ENCODE measurements at places on chromosomes 16 and 17.
A peak's percentile ranks its signal among the peaks of the same experiment; 100 is the strongest.

DNA sequence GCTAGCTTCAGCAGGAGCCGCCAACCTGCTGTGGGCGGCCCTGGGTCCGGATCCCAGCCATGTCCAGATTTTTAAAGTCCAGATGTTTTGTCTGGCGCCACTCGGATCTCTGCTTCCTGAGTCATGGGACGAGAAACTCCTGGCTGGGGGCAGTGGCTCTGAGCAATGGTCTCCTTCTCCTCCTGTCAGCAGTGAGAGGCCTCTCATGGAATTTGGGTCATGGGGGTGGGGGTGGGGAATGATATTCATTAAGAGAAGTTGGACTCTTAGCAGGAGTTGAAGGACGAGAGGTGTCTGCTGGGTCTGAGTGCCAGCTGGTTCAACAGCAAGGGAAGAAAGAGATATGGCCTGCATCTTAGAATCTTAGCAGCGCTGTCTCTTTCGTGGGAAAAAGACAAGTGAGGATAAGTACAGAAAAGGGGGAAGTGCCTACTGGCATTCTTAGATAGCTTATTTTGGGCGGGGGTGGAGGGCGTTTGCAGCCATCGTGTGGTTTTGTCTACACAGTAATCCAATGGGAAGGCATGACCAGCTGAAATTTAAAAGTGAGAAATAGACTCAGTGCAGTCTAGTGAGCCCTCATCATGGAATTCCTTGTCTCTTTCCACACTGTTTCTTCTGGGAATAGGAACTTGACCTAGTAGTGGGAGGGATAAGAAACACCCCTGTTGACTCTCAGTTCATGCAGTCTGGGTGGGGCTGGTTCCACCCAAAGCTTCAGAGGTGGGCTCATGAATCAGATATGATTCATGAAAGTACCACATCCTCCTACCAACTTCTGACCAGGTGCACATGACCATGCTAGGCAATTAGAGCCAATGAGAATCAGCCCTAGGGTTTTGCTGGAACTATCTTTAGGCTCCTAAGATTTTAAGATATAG, 80.5 kb downstream of the MYH13 start:
- no peak for DNase-seq

DNA sequence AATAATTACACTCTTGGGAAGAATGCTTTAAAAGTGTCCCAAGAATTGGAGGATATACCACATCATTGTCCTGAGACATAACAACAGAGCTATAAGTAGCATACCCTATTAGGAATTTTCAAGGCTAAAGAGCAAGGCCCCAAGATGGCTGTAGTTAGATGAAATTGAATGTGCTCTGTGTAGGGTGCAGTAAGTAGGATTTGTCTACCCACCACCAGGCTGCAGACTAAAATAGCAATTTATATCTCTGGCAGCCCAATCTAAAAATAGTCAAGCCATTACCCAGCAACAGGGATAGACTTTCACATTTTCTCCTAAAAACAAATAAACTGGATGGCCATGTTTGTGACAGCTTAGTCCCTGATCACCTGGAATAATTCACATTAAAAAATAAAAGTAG, 5.6 kb downstream of the MMD start:
- DNase-seq = no peak

DNA sequence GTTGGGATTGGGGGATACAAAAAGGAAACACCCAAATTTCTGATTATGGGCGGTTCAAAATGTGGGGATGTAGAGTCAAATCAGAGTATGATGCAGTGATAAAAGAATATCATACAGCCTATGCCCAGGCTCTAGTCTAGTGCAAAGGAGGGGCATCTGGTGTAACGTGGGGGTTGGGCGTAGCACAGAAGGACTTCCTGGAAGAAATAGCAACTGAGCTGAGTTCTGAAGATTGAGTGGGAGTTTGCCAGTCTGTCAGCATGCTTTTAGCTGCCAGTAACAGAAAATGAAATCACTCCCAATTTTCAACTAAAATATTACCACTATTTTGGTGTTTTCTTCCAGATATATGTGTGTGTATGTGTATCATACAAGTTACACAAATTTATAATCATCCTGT, 196.9 kb downstream of the SPECC1 start:
- DNase-seq = peak; percentile 2

DNA sequence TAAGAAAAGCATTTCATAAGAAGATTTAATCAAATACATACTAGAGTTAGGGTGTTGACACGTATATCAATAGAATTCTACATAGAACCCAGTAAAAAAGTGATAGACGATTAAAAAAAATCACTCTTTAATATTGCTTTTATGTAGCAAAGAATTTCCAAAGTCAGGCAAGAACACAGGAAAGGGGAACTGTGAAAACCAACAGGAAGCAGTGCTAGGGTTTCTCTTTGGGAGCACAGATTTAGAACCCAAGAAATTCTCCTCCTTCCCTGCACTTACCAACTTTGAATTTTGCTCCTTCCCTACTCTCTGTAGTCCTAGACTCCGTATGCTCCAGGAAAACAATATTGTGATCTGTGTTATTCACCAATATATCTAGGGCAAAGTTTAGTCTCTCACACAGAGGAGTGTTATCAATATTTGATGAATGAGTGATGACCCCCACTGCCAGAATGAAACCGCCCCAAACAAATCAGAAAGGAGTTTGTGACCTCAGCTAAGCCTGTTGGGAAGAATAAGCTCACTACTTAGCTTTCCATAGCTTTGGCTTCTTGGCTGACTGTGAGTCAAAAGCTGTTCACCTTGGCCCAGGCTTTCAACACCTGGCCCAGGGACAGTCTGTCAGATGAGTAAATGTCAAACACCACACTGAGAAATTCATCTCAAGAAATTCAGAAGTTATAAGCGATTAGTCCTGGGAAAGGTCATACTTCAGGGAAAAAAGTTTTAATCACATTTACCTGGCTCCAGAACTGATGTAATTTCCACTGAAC, 8.6 kb downstream of the RFWD3 start:
- no peak for DNase-seq

DNA sequence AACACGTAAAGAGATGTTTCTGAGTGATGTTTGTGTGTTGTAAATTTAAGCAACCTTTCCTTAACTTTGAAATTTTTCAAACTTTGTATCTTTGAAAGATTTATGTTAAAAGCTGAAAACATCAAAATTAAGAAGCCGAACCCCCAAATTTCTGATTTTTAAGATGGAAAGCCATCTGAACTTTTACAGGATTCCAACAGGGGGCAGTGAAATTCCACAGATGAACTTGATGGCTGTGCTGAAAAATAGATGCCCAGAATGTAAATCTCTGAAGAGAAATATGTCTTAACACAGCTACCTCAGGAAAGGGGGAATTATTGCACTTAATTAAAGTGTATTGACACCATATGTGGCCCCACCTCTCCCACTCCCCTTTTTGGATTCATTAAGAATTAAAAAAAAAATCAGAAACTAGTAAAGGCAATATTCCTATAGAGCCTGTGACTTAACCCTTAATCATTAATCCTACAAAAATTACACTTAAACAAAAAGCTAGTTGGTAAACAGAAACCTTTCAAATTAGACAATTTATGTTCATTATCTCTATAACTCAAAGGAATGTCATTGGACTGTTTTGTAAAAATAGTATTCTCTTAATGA, 597.9 kb downstream of the KCNJ2 start:
- no peak for DNase-seq

DNA sequence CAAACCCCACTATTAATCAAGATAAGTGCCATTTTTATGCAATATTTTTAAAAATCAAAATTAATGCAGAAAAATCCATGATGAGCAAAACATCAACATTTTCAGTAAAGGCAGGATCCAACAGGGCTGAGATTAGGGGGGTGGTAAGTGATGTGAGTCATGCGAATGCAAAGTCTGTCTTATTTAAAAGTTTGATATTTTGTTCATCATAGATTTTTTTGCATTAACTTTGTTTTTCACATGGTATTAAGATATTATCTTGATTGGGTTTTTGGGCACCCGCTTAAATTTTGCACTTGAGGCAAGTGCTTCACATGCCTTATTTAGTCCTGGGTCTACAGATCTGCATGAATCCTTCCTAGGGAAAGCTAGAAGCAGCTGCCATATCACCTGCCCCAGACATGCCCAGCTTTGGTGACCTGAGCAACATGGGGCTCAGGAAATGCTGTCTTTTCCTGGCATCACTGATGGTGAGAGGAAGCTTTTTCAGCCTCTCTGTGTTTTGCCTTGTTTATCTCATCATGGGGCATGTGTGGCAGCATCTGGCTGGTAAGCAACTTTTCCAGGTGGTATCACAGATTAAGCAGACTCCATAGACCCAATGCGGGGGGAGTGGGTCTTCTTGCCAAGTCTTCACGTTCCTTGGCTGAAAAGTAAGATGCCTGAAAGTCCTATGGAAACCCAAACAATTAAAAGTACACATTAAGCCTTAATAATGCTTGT, 57.6 kb upstream of the NFAT5 start:
- DNase-seq = no peak

DNA sequence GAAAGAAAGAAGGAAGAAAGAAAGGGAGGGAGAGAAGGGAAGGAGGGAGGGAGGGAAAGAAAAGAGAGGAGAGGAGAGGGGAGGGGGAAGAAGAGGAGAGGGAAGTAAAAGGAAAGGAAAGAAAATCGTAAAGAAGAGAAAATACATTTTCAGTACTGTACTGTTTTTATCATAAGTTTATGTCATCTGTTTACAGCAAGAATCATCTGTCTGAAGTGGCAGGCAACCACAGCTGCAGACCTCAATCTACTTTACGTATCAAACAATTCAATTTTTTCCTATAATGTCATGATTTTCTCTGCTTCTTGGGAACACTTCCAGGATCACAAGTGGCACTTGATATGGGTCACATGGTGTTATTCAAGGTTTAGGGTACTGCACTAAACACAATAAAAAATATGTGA, 58.3 kb downstream of the USP32 start:
- DNase-seq = no peak

- no peak for DNase-seq
These were observed 339.7 kb downstream of the CA10 start for GRCh38 chr17:51818777-51819176.

DNA sequence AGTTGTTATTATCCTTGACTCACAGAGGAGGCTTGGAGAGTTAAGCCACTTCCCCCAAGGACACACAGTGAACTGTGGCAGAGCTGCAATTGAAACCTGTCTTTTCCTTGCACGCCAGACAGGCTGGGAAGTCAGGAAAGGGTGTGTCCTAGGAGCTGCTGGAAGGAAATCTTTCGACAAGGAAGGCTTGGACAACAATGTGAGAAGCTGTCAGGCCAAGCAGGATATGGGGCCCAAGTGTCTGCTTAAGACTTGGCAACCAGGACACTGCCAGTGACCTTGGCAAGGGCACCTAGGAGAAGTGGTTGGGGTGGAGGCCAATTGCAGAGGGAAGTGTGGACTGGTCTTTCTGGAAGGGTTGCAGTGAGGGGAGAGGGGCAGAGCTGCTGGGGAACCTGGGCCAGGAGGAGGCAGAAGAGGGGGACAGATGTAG, 2.1 kb upstream of the CAMKK1 start:
- DNase-seq = no peak

DNA sequence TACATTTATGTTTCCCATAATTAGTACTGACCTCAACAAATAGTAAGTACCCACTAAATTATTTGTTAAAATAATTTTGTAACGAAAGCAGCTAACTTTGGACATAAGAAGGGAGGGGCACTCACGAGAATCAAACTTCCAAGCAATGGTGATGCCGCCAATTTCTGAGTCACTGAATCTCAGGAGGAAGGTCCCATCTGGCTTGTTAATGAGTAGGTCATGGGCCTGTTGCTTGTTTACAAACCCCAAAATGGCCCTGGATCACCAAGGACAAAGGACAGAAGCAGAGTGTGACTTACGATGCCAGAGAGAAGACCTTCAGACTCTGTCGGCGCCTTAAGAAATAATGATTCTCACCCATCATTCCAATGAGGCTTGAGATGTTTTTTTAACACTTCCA, 15.8 kb upstream of the GHDC start:
- no peak for DNase-seq

- peak; percentile 37 for DNase-seq
These were observed 15.3 kb downstream of the LCMT1 start for GRCh38 chr16:25126820-25127232.

DNA sequence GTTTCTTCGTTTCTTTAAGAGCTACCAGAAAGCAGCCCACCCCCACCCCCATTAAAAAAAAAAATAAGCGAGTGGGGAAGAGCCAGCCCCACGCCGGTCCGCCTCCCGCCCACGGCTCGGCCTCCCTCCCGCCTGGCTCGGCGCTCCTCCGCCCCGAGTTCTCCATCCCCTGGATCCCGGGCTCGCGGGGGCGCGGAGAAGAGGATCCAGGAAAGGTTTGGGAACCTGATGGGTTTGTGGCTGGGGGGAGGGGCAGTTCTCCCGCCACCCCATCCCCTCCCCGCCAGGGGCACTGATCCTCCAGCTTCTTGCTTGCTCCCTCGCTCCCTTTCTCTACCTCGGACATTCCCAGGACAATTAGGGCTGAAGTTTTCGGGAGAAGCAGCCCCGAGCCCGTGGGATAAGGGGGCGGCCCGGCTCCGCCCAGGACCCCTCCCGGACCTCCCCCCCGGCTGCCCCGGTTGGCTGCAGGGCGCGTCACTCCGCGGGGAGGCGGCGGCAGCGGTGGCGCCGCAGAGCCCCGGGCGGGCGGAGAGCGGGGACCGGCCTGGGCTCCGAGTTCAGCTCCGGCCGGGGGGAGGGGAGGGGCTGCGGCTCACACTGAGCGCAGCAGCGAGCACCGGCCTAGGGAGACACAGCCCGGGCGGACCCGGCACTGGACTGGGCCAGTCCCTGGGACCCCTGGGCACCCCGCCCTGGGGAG, 1.0 kb upstream of the SALL1 start:
- no peak for DNase-seq

GRCh38 chr16:62068747-62069146, 32.5 kb upstream of the CDH8 start:
- DNase-seq = no peak

DNA sequence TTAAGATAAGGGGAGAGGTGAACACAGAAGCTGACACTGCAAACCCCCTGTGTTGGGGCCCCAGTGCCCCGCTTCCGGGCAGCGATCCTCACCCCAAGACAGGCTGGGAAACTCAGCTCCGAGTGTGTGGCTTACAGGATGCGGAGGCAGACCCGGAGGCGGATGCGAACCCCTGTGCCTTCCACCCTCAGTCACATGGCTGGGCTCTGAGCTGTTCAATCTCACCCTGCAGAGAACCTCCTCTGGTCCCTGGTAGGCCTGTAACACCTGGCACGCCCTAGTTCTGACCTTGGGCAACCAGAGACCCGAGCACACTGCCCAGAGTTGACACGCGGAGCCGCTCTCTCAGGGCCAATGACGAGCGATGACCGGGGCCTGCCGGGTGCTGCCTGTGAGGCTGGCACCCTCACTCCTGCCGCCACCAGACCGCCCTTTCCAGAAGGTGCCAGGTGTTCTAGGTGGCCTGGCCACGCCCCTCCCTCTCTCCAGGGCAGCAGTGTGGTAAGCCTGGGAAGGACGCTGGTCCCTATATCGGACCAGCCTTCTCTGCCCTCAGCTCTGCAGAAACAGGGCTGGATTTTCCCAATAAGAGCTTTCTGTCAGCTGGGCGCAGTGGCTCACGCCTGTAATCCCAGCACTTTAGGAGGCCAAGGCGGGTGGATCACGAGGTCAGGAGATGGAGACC, 23.3 kb downstream of the MEAK7 start:
- no peak for DNase-seq
